Anterior cingulate cortex (tissue), 58 donors: ENCODE measurements at places on chromosomes 13 and 19.
A peak's percentile ranks its signal among the peaks of the same experiment; 100 is the strongest.

DNA sequence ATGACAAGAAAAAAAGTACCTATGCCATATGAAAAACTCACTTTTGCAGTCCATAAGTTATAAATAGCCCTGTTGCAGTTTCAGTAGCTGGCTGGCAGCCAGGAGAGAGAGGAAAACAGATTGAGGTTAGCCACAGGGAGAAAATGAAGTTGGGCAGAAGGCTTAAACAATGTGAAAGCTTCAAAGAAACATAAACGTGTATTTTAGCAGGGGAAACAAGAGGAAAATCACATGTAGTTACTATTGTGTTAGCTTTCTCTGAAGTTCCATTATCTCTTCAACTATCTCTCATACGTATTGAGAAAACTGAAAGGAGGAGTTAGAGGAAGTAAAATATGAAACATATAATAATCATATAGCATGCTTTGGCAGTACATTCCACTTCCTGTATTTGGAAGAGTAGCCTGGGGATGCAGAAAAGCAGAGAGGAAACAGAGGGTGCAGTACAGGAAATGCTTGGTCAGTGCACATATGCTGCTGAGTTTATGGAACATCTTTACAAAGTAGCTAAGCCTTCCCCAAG, 1551.1 kb downstream of the EFNB2 start:
- peak; percentile 6 for DNase-seq

GRCh38 chr13:46687810-46688209, 109.2 kb downstream of the ESD start:
- no peak for DNase-seq

GRCh38 chr13:33797622-33798021, 20.3 kb upstream of the RFC3 start:
- DNase-seq, result no peak

DNA sequence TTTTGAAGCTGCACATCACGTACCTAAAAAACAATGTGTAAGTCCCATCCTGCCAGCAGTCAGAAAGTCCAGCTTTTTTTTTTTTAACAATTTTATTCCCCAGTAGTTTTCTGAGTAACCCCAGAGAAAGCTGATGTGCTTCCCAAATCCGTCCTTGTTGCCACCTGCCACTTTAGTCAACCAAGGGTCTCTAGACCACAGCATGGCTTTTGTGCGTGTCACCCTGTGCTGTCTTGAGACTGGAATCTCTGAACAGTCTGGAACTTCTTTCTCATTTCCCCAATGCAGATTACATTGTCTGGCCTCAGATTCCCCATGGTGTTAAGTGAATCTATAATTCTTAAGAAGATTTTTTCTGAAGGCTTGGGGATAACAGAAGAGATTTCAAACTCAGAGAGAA, 289.2 kb upstream of the KLF12 start:
- DNase-seq, result no peak

DNA sequence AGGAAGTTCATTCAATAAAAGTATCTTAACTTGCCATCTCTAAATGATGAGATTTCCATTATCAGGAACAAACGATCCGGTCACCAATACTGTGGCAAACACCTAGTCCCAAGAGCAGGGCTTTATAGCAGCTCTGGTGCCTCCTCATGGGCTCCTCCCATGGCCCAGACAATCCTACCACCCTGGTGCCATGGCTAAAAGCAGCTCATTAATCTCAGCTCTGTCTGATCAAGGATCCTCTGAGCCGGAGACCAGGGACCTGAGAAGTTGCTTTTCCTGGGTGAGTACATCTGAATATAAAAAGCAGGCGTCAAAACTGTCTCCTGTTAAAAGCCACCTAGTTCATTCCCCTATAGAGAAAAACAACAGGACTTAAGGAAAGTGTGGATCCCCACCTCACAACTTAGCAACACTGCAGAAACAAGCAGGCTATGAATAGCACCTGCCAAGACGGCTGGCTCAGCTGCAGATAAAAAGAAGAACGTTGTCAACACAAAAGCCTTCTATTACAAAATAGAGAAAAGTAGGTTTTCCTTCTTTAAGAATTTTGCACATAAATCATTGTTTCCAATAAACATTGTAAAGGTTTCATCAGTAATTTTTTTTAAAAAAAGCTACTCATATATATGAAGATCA, 30.3 kb downstream of the TSHZ3 start:
- no peak for DNase-seq

GRCh38 chr13:38730332-38730731, 43.5 kb downstream of the FREM2 start:
- no peak for DNase-seq

GRCh38 chr13:22801402-22802003, 379.3 kb upstream of the SGCG start:
- no peak for DNase-seq

DNA sequence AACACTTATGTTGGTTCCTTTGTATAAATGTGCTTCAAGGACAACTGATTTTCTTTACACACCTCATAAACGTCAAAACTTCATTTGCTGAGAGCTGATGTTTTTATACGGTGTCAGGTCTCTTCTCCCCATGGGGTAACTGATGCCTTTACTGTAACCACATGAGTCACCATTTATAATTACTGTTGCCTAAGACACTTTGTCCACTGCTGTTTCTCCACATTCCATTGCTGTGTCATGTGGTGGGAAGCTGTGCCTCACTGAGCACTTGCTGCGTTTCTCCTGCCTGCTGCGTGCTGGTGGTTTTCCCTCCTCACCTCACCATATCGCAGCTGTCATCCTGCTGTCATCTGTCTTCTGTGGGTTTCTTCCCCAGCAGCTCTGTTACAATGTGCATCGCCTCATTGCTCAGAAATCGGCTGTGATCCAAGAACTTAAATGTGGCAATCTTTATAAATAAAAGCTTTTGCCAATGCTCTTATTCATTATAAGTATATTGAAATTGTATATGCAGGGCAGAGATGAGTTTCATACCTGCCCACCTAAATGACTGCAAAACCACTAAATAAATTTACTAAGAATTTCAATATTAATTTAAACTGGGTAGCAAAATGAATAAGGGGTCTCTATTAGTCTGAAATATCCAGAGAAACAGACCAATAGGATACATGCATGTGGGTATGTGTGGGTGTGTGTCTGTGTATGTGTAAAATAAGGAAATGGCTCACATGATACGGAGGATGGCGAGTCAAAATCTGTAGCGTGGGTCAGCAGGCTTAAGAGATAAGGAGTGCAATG, 547.0 kb upstream of the SLITRK5 start:
- peak; percentile 5 for DNase-seq
